Nucleus accumbens (tissue), 56 donors: ENCODE measurements at places on chromosomes 1 and 21.

- DNase-seq = no peak
Observed at GRCh38 chr1:228168563-228169270, 3.1 kb downstream of the IBA57 start.

DNA sequence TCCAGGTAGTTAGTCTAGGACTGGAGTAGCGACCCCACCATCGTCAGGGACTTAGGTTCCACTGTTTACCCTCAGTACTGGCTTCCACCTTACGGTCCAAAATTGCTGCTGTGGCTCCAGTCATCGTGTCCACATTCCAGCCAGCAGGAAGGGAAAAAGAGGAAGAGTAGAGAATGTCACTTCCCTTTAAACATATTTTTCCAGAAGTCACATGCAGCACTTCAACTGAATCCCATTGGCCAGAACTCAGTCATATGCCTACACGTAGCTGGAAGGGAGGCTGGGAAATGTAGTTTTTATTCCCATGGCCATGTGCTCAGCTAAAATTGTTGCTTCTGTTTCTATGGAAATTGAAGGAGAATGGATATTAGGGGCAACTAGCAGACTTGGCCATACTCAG is 84.1 kb upstream of the SELENON start:
- no peak for DNase-seq

GRCh38 chr1:155051777-155052398 is 772 bp downstream of the ADAM15 start:
- DNase-seq = peak; percentile 60

GRCh38 chr1:19262047-19262446 is 10.4 kb downstream of the MRTO4 start:
- no peak for DNase-seq

GRCh38 chr1:30988045-30988444 is 77.5 kb downstream of the PUM1 start:
- no peak for DNase-seq

- no peak for DNase-seq
Observed at GRCh38 chr1:154418923-154419619, 13.9 kb downstream of the IL6R start.
